ENCODE measurements at places on chromosomes 7 and 10. TPM values are rescaled to one million over a fixed set of nuclear protein-coding genes. Genes with fewer than 3 reads are reported as not detected.

TRIM74 gene
- total RNA-seq = 2.9 TPM

SAMD9L gene
- total RNA-seq = not detected

SHOC2 gene
- 98.3 TPM for total RNA-seq

DNA sequence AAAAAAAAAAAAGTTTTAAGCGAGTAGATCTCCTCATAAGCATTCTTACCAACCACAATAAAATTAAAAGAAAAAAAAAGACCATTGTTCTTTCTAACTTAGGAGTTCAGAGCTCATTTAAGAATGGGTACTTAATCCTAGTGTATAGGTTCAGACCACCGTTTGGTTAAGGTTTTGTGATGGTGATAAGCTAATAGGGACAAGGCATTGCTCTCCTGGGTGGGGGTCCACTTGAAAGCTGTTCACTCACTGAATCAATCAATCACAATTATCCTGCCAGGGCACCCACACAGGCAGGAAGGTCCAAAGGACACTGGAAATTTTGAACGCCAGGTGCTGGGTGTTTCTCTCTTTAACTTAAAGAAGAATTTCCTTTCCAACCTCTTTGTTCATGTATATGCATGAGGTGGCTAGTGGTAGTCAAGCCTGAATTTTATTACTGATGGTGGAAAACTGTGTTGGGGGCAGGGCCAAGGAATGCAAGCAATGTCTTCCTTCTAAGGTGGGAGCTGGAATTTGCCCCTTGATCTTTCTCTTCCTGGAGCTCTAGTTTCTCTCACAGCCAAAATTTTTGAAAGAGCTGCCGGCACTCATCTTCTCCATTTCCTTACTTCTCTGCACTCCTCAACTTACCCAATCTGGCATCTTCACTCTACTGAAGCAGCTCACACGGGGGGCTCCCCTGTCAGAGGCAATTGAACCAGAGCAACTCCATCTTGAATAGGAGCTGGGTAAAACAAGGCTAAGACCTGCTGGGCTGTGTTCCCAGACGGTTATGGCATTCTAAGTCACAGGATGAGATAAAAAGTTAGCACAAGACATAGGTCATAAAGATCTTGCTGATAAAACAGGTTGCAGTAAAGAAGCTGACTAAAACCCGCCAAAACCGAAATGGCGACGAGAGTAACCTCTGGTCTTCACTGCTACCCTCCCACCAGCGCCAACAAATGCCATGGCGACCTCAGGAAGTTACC is 7.5 kb upstream of the FAM131B start:
- no peaks in the 10 kb centered on the region for H3K36me3 ChIP-seq
- H3K4me1 ChIP-seq = peaks cover 15% of the 10 kb centered on the region
- no peak overlapping the region for H3K27ac ChIP-seq

DNA sequence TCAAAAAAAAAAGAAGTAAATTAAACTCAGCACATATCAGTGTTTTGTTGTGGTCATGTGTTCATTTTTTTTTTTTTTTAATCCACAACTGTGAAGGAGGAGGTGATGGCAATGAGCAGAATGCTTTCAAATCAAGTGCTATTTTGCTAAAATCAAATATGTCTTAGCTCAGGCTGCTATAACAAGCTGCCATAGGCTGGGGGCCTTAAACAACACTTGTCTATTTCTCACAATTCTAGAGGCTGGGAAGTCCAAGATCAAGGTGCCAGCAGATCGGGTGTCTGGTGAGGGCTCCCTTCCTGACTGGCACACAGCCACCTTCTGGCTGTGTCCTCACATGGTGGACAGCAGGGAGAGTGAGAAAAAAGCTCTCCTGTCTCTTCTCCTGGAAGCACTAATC is 203.9 kb downstream of the FAM107B start:
- H3K4me3 ChIP-seq = no peak overlapping the region
- H3K4me1 ChIP-seq = peaks cover 5% of the 10 kb centered on the region
- no peak overlapping the region for H3K27ac ChIP-seq
- no peaks in the 10 kb centered on the region for H3K27me3 ChIP-seq

DNA sequence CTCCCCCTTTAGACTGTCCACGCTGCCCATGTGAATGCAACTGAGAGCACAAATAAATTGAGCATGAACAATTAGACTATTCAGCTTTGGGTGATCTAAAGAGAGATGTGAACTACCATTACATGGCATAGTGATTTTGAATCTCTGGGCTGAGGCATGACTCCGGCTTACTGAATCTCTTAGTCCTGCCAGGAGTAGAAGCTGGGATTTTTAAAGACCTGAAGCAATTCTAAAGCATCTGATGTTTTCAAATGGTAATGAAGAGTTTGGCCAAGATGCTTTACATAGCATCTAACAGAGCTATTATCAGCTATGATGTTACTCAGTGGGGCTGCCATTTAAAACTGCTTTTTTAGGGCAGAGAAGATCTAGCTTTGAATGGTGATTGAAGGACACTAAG is 1059.1 kb downstream of the SORCS3 start:
- peaks cover 8% of the 10 kb centered on the region for H3K4me1 ChIP-seq
- no peaks in the 10 kb centered on the region for H3K27me3 ChIP-seq
- no peaks in the 10 kb centered on the region for H3K36me3 ChIP-seq
